Left ventricle myocardium inferior (tissue), 1 donor: ENCODE measurements at places on chromosomes 1 and 21. TPM values are rescaled to one million over a fixed set of nuclear protein-coding genes. Genes with fewer than 3 reads are reported as not detected.

Gene ZYG11A
- total RNA-seq, result not detected

Gene CASZ1
- 56.3 TPM for total RNA-seq

Gene MROH9
- total RNA-seq, result not detected

Gene SPRR1B
- total RNA-seq, result not detected

Gene FAM20B
- 53.8 TPM for total RNA-seq

Gene TINAGL1
- total RNA-seq, result 223 TPM

GRCh38 chr1:166353213-166353612, 186.4 kb upstream of the FAM78B start:
- no peak for DNase-seq

DNA sequence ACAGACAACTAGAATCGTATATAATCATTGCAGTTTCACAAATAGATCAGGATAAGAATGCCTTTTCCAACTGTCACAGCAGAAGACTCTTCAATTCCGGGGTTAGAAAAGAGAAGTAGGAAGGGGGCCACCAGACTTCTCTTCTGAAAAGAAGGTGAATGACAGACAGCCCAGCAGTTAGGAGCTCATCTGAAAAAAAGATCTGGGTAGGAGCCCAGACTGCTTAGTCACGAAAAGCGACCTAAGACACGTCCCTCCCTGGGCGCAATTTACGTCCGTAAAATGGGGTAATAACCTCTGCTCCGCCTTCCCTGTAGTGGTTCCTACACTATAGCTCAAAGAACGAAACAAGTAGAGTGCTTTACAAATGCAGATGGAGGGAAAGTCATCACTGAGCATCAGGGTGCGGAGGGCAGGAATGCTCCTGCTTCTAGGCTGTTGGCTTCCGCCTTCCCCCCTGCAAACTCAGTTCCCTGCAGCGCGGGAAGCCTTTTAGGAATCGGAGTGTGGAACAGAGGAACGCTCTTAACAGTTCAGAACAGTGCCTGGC, 582 bp downstream of the ORC1 start:
- no peak for DNase-seq

- no peak for DNase-seq
Measured at GRCh38 chr1:4396551-4396950, 257.9 kb upstream of the AJAP1 start.

DNA sequence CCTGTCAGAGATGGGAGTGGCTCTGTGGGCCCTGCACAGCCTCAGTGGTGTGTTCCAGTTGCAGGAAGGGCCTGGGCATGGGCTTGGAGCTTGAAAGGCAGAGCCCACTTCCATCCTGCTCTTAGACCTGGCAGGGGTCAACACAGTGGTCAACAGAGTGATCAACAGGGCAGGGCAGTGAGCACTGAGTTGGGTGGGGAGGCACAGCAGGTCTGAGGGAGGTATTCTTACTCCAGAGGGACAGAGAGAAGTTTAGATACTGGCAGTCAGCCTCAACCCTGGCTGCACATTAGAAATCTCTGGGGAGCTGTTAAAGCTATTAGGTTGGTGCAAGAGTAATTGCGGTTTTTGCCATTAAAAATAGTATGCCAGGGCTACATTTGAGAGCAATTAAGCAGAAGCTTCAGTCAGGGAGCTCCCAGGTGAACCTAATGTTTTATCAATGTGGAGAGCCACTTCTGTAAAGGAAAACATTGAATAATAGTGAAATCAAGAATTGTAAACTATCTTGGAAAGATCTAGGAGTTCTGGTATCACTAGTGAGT, 37.7 kb downstream of the SH3BGR start:
- no peak for DNase-seq

- DNase-seq, result no peak
Measured at GRCh38 chr1:240591564-240591963, 20.4 kb downstream of the GREM2 start.
